ENCODE measurements at places on chromosomes 11 and 22.
A peak's percentile ranks its signal among the peaks of the same experiment; 100 is the strongest.

DNA sequence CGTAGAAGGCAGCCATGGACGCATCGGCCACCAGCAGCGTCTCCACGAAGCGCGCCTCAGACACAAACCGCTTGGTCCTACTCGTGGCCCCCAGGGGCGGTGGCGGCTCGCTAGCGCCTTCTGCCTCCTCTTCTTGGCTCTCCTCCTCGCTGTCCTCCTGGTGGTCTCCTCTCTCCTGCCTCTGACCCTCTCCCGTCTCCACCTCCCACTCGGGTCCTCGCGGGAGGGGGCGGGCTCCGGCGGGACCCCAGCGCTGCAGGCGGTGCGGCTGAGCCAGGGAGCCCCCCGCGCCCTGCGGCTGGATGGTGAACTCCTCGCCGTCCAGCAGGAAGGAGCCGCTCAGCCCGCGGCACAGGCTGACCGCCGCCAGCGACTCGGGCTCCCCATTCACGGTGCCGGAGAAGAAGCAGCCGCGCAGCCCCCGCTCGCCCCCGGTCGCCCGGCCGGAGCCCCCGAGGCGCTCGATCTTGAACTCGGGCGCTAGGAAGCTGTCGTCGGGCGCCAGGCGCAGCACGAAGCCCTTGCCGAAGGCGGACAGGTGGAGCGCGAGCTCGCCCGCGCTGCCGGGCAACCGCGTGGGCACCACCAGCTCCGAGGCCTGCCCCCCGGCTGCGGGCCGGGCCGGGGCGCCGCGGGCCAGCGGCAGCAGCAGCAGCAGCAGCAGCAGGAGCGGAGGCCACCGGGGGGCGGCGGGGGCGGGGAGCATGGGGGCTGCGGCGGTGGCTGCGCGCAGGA is 661 bp downstream of the ADAMTS8 start:
- no peak for DNase-seq

GRCh38 chr11:65420979-65421793 is 1.4 kb upstream of the NEAT1 start:
- DNase-seq = peak; percentile 98

- DNase-seq = no peak
Measured at GRCh38 chr11:40393511-40393910, 1065.9 kb downstream of the LRRC4C start.

DNA sequence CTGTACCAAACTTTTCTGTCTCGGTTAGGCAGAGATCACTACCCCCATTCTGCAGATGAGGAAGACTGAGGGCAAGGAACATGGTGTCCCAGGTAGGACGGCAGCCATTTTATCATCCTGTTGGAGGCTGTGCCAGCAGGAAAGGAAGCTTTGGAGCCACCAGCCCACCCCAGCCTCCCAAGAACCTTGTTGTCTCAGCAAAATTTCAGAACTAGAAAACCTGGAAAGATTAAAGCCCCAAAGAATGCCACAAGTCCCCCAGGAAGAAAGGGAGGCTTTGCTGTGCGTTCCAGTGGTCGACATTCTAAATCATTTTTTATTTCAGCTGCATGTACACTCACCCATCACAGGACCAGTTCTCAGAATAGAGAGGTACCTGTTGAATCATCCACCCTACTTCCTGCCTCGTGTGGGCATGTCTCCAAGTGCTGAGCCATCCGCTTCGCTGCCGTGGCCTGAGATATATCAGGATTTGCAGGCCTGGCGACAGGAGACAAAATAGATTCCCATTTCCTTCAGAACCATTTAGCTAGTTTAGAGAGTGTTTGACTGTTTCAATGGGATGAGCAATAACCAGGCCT is 13.0 kb upstream of the EIF3D start:
- peak; percentile 29 for DNase-seq

DNA sequence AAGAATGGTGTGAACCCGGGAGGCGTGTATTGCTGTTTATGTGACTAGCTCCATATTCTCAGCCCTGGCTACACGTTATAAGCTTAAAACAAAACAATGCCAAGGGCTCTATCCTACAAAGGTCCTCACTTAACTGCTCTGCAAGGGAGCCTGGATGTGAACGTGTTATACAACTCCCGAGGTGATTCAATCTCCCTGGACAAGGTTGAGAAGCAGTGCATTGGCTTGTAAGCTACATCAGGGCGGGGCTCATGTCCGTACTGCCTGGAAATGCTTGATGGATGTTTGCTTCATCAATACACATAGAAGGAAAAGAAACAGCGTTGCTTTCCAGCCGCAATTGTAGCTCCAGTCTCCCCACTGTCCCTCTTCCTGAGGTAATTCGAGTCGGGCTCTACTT is 256.9 kb upstream of the SYN3 start:
- no peak for DNase-seq

DNA sequence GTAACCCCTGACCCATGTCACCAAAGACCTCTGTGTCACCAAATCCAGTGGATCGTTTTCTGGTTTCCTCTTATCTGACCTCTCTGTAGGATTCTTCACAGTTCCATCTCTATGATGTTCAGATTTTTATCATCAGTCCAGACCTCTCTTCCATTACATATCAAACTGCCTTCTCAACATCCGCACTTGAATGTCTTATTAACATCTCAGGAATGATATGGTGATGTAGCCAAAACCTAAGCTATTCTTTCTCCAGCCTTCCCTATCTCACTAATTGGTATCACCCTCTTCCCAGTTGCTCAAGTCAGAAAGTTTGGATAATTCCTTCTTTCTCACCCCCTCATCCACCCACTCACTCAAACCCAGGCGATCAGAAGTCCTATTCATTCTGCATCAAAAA is 13.4 kb downstream of the APLNR start:
- no peak for DNase-seq

GRCh38 chr22:21665047-21665851 is 563 bp upstream of the PPIL2 start:
- DNase-seq = no peak

- DNase-seq = no peak
Measured at GRCh38 chr11:75263944-75264349, 23.4 kb downstream of the TPBGL start.

DNA sequence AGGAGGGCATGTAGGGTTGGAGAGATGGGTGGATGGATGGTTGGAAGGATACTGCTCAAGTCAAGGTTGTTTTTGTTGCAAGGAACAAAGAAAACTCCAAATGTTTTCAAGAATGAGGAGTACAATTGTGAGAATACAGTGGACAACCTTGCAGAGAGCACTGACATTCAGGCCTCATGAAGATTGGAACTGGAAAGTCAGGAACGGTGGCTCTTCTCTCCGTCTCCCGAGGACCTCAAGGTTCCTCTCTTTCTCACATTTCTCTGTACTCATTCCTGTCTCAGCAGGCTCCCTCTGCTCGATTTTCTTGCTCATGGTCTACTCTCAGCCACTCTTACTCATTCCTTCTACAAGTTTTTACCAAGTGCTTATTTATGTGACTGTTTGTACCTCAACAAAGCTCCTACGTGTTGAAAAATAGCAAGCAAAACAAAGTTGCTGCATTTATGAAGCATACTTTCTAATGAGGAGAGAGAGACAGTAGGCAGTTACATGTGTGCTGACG is 97.6 kb downstream of the SWAP70 start:
- no peak for DNase-seq

DNA sequence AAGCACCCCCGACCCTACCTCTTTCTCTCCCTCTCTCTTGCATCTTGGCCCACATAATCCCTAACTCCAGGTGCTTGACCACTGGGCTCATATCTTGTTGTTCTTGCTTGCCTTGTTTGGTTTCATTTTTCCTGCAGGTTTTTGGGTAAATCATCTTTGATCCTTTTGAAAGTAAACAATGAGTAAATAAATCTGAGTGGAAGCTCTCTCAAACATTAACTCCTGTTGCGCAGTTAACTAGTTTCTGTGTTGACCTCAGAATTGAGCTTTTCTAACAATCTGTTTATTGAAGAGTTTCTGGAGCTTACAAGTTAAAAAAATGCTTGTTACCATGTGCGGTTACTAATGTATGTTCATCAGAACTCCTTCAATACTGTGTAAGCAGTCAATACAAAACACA is 38.8 kb upstream of the MICAL2 start:
- DNase-seq = no peak

DNA sequence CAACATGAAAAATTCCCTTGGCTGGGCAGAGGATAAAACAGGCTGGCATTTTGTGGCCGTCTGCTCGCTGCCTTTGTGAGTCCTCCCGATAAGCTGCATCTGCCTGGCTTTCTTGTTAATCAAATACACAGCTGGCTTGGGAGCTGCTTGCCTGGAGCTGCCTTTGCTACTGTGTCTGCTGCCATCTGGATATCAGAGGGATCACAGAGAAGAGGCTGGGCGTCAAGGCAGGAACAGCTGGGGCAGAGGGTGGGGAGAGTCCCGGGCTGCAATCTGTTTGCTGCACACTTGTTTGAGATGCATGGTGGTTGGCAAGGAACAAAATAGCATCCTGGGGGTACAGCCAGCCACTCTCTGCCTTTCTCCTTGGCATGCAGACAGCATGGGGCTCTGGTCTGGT is 36.0 kb downstream of the COMMD9 start:
- DNase-seq = no peak

DNA sequence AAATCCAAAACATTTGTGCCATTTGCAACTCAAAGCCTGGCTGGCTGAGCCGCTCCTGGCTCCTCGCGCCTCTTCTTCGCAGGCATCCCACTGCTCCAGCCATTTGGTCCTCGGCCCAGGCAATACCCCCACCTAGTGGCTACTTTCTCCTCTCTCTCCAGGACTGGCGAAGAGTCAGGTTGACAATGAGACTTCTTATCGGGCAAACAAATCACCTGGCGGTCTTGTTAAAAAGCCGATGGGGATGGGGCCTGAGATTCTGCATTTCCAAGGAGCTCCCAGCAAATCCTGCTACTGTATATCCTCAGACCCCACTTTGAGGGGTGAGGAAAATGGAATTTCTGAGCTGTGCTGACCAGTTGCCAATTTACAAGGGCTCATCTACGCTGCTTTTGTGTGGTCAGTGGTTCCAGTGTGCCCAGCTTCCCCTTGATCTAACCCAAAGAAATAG is 89.0 kb downstream of the ISX start:
- peak; percentile 52 for DNase-seq

- no peak for DNase-seq
Measured at GRCh38 chr11:1823376-1824220, 11.2 kb upstream of the SYT8 start.

- no peak for DNase-seq
Measured at GRCh38 chr22:23695141-23695540, 4.3 kb downstream of the RGL4 start.

GRCh38 chr11:28049338-28050216 is 58.4 kb downstream of the KIF18A start:
- DNase-seq = peak; percentile 92

DNA sequence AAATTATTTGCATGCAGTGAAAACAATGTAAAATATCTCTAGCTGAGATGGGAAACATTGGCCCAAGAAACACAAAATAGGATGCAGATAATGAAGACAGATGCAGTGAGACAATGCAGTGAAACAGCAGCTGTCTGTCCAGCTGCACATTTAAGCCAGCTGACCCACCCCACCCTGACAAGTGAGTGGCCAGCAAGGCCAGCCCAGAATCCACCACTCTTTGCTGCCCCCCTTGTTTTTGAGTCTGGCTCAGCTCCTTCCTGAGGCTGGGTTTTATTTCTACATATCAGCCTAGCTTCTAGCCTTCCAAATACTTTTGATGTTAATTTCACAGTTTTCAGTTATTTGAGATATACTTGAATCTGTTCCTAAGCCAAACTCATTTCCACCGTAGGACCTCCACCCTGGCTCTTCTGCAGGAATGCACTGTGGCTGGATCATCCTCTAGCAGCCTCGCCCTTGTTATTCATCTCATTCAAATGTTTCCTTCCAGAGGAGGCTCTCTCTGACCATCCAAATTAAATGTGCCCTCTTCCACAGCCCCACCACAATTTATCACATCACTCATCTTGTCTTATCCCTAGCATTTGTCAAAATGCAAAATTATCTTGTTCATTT is 154.1 kb upstream of the POU2AF2 start:
- no peak for DNase-seq

- DNase-seq = no peak
Measured at GRCh38 chr11:32044158-32044863, 46.6 kb upstream of the RCN1 start.

- DNase-seq = peak; percentile 45
Measured at GRCh38 chr11:73969991-73970800, 12.4 kb downstream of the UCP2 start.

DNA sequence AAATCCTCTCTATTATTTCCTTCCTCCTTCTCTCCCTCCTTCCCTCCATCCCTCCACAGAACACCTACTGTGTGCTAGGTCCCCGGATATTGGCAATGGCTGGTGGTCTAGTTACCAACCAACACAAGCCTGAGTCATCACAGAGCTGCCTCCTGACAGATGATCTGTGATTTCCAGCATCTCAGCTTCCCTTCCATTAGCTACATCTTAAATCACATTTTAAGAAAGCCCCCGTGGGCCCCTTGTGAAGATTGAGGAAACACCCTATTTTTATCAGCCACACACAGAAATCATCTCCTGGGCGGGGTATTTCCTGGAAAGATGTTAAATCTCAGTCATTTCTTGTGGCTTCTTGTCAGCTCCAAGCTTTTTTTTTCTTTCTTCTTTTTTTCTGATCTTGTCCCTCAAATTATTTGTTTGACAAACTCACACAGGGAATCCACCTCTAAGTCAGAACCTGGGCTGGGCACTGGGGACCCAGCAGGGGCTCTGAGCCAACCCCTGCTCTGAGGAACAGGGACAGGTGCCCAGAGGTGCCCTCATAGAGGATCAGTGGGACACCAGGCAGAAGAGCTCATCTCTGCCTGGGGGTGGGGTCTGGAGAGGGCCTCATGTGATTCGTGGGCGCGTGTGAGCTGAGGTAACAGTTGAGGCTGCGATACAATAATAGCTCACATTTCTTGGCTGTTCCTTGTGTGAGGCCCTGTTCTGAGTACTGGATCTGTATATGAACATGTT is 42.4 kb downstream of the CACNA1I start:
- no peak for DNase-seq

GRCh38 chr11:95563173-95563572 is 226.4 kb downstream of the FAM76B start:
- DNase-seq = no peak

- no peak for DNase-seq
Measured at GRCh38 chr22:48885919-48886305, 941.8 kb downstream of the BRD1 start.

DNA sequence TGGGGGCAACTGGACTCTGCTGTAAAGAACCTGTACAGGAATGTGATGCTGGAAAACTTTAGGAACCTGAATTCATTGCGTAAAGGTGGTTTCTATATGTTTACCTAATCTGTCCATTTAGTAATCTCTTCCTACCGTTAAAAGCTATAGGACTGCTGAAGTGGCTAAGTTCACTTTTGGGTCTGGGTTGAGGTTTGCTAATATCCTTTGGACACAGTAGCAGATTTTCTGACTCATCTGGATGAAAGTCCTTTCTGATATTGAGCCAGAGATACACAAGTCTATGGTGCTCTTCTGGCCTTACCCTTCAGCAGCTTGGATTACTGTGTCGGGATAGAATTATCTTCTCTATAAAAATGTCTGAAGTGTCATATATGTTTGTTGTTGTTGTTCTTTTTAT is 16.9 kb downstream of the ZNF215 start:
- DNase-seq = no peak

DNA sequence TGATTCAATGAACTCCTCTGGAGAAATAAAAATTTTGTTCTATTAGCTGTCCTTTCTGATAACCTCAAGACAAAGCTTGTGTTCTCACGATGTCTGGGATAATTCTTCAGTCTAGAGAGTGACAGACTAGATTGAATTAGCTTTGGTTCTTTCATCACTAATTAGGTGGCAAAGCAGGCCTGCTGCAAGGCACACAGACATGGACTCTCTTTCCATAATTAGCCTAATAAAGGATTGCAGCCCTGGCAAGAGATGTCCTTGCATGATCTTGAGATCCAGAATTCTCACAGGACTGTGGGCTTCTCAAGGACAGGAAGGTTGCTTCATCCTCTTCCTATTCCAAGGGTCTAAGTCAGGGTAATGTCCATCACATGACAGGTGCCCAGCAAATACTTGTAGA is 245.6 kb upstream of the ZC3H12C start:
- DNase-seq = no peak

Measured in HT-29 (cell line).